MCF 10A (cell line): ENCODE measurements at places on chromosomes 11 and 22. TPM values are rescaled to one million over a fixed set of nuclear protein-coding genes. Genes with fewer than 3 reads are reported as not detected.

- peak; percentile 71 for DNase-seq
Measured at GRCh38 chr11:63889344-63889743, 27.6 kb downstream of the RCOR2 start.

Gene KRTAP5-7
- not detected in 2 replicates for total RNA-seq

Gene B4GALNT4
- 20.0 and 25.9 TPM in 2 replicates for total RNA-seq

DNA sequence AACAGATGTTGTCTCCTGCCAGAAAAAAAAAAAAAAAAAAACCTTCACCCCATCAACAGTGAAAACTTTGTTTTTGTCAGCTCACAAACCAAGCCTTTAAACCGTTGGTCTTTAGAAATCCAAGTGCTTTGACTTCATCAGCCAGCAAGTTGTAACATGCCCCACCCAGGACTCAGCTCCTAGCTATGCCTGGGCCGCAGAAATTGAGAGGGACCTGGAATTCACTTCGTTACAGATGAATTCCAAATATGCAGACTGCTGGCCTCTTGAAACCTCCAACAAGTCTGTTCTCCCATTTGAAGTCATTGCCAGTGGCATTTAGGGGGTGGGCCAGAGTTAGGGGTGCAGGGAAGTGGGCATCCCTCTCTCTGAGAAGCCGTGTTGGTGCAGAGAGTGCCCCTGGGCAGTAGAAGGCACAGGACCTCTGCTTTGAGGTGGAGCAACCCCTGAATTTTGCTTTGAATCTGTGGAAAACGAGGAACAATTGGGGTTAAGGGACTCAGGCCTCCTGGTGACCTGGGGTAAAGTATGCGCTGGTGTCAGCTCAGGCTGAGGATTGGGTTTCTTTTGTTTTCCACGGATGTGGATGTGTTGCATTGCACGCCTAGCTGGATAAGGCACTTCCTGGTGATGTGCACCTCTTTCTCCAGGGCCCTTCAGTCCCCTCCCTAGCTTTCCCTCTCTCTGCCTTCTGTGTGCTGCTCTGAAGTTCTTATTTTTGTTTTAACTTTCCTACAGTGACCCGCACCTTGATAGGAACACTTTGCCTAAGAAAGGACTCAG is 109.5 kb downstream of the DBX1 start:
- DNase-seq, result peak; percentile 77

Gene MCHR1
- not detected in 2 replicates for total RNA-seq

DNA sequence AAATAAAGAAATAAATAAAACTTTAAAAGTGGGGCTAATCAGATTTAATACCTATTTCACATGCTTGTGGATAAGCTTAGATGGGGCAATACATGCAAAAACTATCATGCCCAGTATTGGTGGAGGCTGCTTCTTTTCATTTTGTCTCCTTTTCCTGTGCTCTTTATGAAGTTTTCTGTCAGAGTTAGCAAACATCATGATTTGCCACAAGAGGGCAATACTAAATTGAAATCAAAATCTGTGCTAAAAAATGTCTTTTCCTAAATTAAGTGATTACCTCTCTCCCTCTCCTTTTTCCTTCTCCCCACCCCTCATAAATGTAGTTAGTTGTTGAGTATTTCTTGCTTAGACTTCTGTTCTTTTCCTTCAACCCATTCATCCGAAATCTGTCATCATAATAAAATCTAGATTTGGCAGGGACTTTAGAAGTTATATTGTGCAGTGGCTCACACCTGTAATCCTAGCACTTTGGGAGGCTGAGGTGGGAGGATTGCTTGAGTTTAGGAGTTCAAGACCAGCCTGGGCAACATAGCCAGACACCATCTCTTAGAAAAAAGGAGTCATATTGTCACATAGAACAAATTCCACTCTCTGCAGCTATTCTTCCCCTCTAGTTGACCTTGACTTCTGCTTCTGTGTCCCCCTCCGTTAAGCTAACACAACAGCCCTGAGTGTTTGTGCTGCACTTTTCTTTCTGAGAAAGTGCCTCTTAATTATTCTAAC is 4.7 kb upstream of the ARHGAP42 start:
- DNase-seq, result peak; percentile 27

Gene CRYBA4
- total RNA-seq, result not detected in 2 replicates

DNA sequence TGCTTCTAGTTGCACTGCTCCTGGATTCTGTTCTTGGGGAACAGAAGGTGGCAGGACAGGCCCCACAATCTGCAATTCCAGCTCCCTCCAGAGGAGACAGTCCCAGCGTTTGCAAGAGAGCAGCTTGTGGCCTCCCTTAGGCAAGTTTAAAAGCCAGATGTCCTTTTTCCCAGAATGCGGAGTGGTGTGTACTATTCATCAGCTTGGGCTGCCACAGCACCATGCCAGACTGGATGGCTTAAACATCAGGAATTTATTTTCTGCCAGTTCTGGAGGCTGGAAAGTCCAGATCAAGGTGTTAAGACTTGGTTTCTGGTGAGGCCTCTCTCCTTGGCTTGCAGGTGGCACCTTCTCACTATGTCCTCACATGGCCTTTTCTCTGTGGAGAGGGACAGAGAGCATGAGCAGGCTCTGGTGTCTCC is 11.7 kb downstream of the MIAT start:
- peak; percentile 54 for DNase-seq
